ENCODE measurements at places on chromosomes 7 and 10.

GRCh38 chr7:135317676-135318325, 84.2 kb downstream of the STRA8 start:
- no peak for DNase-seq

- no peak for DNase-seq
Observed at GRCh38 chr7:30884881-30885280, 26.8 kb upstream of the AQP1 start.

GRCh38 chr10:124291001-124291701, 127.6 kb downstream of the OAT start:
- no peak for DNase-seq

DNA sequence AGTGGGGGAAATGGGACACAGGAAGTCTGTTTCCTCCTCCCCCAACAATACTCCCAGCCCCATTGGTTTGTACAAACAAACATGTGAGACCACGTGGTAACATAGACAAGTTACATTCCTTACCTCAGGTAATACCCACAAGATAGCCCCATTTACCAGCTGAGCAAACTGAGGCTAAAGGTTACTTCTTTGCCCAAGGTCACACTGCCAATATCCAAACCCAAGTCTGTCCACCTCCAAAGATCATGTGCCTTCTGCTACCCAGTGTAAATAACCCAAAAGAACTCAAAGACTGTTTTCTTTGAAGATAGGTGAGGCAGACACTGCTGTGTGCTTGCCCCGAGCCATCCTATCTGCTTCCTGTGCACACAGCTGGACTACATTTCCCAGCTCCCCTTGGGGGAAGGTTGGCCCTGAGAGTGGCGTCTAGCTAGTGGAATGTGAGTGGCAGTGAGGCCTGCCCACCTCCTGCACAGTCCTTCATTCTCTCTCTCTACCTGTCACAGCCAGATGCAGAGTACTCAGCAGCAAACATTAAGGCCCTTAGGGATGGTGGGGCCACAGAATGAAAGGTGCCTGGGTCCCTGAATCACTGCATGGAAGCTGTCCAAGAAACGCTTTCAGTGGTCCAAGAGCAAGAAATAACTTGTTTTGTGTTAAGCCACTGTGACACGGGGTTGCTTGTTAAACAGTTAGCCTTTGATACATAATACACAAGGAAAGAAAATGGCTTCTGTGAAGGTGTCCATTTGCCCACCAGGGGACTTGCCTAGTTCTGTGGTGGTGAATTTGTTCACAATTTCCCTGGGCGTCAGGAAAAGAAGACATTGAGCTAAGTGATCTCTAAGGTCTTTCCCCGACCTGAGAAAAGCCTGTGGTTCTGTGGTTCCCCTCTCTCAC, 257.7 kb upstream of the NFE2L3 start:
- DNase-seq: no peak

Data from NCI-H187 (cell line).